Fibroblast of skin of left quadriceps (primary cell): ENCODE measurements at places on chromosomes 4 and X.
A peak's percentile ranks its signal among the peaks of the same experiment; 100 is the strongest.

- no peak for DNase-seq
Measured at GRCh38 chr4:59712470-59712869, 1487.7 kb upstream of the ADGRL3 start.

DNA sequence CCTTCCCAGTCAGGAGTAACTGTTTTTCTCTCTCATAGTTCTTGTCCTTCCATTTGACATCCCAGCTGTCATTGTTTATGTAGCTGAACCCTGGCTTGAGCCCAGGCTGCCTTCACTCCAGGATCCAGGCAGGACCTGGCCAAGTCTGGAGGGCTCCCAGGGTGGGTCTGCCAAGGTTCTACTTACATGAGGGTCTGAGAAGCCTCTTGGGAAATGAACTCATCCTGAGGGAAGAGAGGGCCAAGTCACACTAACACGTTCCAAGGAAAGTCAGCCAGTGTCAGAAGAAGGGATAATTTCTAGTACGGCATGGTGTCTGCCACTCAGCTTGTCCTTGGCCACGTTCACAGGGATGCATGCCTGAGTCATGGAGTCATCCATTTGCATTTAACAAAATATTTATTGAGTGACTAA is 54.8 kb upstream of the SRD5A3 start:
- no peak for DNase-seq

- DNase-seq: peak; percentile 7
Measured at GRCh38 chr4:101790521-101791181, at the start of gene BANK1. TSS of gene BANK1 (plus strand) at chr4:101790730. CDS start at chr4:101790881, 151 bp downstream.

GRCh38 chr4:174563399-174563798 is 41.1 kb upstream of the HPGD start:
- no peak for DNase-seq

- DNase-seq: no peak
Measured at GRCh38 chr4:173517781-173518424, 12.1 kb downstream of the HAND2 start.

DNA sequence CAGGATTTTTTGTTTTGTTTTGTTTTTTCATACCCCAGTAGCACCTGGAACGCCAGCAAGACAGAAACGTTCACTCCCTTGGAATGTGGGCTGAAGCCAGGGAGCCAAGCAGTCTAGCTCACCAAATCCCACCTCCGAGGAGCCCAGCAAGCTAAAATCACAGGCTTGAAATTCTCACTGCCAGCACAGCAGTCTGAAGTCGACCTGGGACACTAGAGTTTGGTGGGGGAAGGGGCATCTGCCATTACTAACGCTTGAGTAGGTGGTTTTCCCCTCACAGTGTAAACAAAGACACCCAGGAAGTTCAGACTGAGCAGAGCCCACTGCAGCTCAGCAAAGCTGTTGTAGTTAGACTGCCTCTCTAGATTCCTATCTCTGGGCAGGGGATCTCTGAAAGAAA is 99.6 kb upstream of the FGF16 start:
- DNase-seq: no peak

DNA sequence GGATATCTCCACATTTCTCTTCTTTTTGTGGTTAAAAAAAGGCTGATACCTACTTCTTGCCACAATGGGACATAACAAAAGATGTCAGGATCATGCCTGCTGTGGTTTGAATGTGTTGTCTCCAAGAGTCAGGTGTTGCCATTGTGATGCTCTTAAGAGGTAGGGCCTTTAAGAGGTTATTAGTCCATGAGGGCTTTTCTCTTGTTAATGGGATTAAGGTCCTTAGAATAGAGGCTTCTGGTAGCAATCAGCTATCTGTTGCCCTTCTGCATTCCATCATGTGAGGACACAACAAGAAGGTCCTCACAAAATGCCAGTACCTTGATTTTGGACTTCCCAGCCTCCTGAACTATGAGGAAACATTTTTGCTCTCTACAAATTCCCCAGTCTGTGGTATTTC is 191.4 kb downstream of the GBA3 start:
- no peak for DNase-seq

DNA sequence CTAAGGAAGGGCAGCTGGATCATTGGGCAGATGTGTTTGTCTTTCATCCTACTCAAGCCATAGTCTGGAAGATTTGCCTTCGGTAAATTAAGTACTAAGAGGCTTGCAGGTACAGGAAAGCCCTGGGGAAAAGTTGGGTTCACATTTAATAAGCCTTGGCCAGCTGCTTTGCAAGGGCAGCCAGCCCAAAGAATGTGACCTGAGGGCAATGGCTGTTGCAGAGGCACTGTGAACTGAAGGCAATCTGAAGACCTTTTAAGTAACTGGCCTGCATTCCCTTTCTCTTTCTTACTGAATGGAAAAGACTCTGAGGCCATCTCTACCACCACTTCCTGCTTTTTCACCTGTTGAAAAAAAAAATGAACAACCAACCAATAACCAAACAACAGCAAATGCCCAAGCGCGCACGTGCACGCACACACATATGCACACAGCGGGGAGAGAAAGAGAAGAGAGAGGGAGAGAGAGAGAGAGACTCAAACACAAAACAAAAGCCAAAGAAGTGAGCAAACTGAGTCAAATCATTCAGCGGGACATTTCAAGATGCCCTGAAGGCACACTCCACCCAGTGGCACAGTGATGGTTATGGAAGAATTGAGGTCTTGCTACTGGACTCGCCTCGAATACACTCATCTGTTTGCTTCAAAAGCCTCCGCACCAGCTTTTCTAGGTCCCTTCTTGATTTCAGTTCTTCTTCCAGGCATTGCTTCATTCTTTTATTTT is 19.6 kb downstream of the CD40LG start:
- DNase-seq: no peak

- no peak for DNase-seq
Measured at GRCh38 chr4:133095591-133095990, 53.5 kb upstream of the PCDH10 start.

- no peak for DNase-seq
Measured at GRCh38 chrX:120358737-120359456, 3.0 kb upstream of the ATP1B4 start.

DNA sequence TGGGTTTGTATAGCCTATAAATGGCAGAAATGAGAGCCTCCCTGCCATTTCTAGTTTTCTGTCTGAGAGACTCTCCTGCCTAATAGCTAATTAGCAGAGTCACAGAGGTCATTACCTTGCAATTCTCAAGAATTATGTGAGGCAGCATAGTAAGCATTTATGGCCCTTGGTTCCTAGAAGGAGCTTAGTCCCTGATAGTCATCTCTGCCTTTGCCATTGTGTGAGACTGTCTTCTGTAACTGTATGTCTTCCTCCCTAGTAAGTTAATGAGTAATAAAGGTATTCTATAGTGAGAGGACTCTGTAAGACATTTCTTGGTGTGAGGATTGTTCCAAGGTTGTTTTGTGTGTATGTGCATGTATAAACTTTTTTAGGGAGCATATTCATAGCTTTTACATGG is 108.7 kb downstream of the AR start:
- DNase-seq: no peak

GRCh38 chr4:3416270-3416669 is 25.5 kb upstream of the HGFAC start:
- DNase-seq: no peak

DNA sequence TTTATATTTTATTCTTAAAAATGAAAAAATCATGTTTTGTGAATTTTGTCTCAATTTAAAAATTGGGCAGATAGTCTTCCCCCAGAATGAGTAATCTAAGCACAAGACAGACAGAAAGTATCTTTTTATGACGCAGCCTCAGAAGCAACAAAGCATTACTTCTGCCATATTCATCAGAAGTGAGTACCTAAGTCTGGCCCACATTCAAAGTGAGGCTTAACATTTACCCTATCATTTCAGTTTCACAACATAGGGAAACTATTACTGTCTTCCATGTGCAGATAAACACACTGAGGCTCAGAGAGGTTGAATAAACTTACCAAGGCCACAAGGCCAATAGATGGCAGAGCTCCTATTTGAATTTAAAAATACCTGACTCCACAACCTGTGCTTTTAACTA is 4.4 kb upstream of the PRDX4 start:
- no peak for DNase-seq

GRCh38 chr4:1446502-1447386 is 40.5 kb upstream of the NKX1-1 start:
- no peak for DNase-seq

DNA sequence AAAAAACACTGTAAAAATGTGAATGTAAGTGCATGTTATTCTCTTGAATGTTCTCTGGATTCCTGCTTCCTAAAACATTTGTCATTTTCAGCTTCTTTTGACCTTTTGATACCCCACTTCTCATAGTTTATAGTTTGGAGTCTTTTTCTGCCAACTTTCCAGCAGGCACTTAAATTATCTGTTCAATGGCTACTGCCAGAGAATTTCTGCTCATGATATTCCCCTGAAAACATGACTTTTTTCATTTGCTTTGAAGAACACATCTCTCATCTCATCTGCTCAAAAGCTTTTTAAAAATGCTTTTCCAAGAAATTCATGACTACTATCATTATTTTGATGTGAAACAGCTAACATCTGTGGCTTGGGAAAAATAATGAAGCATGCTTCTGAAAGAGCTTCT is 269.7 kb upstream of the PCDH7 start:
- no peak for DNase-seq

- no peak for DNase-seq
Measured at GRCh38 chr4:38582889-38583470, 81.0 kb upstream of the KLF3 start.

DNA sequence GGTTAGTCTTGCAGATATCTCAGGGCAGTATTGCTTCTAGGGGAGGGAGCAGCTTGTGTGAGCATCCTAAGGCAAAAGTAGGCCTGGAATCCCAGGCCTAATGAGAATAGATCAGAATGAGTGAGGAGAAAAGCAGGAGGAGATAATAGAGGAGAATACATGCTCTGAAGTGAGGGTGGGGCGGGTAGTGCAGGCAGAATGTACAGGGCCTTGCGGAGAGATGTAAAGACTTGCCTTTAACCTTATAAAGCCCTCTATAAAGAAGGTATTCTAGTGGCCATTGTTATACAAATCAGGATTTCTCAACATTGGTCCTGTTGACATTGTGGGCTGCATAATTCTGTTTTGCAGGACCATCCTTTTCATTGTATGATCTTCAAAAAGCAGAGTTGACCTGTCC is 855.3 kb downstream of the PCDH7 start:
- DNase-seq: no peak

- no peak for DNase-seq
Measured at GRCh38 chr4:2339458-2340271, 77.8 kb upstream of the MXD4 start.

DNA sequence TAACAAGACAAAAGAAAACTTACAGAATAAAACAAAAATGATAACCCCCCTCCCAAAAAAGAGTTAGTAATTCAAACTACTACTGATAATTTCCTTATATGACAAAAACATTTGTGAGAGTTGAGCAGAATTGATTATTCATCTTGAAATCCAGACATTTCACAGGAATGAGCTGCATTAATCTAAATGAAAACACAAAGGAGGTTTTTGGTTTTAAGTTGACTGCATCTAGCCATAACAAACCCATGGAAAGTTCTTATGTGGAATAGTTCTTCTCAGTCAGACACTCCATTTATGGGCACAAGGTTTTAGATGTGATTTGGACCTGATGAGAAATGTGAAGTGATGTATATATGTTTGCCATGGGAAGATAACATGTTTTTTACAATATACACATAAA is 95.4 kb downstream of the VCX2 start:
- no peak for DNase-seq

DNA sequence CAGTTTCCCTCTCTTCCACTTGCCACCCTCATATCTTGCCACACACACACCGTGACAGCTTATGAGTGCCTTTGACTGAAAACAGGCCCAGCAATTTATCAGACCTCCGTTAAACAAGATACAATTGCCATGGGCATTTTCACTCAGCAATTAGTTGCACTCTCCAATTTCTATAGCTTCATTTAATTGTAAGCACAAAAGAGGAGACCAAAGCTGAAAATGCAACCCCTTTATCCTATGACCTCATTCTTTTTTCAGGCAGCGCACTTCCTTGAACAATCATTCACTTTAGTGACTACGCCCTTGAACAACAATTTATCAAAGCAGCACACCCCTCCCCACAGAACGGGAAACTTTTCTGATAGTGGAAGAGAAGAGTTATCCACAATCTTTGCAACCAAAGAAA is 4.1 kb downstream of the POF1B start:
- no peak for DNase-seq

DNA sequence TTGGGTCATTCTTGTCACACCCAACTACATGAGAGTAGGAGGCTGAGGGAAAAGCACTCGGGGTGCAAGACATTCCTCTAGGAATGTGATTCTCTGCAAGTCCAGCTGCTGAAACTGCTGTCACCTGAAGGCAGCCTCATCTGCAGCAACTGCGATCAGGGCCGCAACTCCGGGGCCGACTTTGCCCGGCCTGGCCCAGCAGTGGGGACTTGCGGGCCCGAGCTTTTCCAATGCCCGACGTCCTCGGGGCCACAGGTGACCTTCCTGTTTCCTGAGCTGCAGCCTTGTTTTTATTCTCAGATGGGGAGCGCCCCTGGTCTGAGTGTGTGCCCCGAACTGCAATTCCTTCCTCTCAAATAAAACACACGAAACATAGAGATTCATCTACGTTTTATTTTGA is 104.7 kb upstream of the NKX1-1 start:
- DNase-seq: no peak

DNA sequence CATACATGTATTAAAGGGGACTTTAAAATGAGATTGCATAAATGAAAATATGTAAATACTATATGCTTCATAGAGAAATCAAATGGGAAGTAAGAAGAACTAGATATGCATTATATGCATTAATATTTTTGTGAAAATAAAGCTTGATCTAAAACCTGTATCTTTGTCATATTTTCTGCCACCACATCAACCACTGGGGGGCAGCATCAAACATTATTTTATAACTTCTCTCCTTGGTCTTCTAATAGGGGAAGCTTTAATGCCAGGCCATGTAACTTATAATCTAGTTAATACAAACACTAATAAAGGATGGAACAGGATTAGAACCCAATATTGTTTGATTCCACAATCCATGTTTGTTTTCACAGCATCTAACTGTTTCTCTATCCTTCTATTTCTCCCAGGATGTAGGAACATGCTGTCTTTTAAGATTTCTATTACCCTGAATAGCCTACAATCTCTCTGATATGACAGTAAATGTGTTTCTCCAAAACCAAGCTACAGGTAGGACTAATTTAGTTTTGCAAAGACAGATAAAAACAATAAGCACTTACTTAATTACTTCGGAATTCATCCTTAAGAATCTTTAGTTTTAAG is 10.0 kb downstream of the QRFPR start:
- no peak for DNase-seq

- no peak for DNase-seq
Measured at GRCh38 chr4:54032558-54033135, 31.8 kb downstream of the CHIC2 start.

GRCh38 chr4:78552389-78553042 is 946 bp downstream of the ANXA3 start:
- no peak for DNase-seq

GRCh38 chr4:133320576-133321170 is 171.6 kb downstream of the PCDH10 start:
- DNase-seq: peak; percentile 6

DNA sequence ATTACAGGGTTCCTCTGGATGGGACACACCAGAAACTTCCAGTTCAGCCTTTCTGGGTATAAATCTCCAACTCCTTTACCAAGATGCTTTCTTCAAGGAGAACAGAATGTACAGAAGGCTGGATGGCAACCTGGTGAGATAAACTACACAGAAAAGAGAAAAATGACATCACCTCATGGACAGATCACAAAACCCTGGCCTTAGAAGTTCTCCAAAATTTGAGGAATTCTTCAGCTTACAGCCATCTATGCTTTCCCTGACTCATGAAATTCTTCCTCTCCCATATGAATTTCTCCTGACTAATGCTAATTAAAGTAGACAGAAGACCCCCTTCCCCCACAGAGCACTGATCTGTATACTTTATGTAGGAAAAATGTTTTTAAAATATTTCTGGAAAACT is 345.4 kb downstream of the STIM2 start:
- DNase-seq: peak; percentile 13

- DNase-seq: no peak
Measured at GRCh38 chr4:74897386-74897785, 35.5 kb upstream of the PARM1 start.
